NCI-H446 treated with DMSO at 0.1 percent for 48 hours (cell line): ENCODE measurements at places on chromosomes 1 and 21.
A peak's percentile ranks its signal among the peaks of the same experiment; 100 is the strongest.

DNA sequence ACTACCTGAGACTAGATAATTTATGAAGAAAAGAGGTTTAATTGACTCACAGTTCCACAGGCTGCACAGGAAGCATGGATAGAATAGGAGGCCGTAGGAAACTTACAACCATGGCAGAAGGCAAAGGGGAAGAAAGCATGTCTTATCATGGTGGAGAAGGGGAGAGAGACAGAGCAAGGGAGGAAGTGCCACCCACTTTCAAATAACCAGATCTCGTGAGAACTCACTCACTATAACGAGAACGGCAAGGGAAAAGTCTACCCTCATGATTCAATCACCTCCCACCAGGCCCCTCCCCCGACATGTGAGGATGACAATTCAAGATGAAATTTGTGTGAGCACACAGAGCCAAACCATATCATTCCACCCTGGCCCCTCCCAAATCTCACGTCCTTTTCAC lies 4.7 kb upstream of the C21orf91 start:
- DNase-seq, result no peak

GRCh38 chr1:39799770-39800470 lies 11.3 kb upstream of the BMP8B start:
- no peak for DNase-seq

GRCh38 chr1:70504176-70504820 lies 93.2 kb downstream of the CTH start:
- DNase-seq, result peak; percentile 42

DNA sequence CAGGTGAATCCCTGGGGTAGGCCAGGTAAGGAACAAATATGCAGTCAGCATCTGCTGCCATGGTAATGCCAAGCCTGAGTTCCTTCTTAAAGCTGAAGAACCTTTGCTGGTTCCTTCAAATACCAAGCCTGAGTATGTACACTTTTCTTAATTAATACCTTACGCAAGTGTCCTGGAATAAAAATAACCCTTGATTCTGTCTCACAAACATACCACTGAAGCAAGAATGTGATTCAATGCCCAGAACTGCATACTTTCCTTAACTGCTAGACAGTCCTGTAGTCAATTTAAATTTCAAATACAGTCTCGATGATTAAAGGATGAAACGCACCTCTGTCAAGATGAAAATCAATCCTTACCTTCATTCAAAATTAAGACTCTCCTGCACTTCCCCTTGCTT lies 634.0 kb upstream of the CHRM3 start:
- no peak for DNase-seq

DNA sequence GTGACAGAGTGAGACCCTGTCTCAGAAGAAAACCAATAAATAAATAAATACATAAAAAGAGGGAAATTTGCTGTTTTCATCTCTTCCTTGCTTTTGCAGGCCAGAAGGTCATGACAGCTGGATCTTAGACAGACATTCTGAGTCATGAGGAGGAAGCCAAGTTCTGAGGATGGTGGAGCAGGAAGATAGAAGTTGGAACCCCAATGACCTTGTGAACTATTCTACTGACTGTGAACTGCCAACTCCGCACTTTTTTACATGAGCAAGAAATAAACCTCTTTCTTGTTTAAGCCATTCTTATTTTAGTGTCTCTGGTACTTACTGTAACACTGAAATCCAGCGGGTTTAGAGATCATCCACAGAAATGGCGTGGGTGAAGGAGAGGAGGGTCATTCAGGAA lies 8.5 kb downstream of the CD84 start:
- DNase-seq, result no peak

DNA sequence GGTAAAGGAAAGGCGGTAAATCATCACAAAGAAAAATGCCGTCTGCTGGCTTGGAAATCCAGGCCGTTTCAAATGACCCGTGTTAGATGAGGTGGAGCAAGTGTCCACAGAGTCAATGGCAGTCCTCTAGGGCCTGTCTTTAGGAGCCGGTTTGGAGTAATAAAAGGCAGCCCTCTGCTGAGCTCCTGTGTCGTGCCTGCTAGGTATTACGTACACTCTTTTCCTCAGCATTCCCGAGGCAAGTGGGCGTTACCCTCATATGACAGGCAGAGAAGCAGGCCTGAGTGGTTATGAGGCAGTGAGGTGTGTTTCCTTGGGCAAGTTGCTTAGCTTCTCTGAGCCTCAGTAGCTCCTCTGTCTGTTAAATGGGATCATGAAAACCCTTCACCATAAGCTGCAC lies 7.7 kb downstream of the NENF start:
- DNase-seq, result no peak

- no peak for DNase-seq
These were observed 107.4 kb downstream of the LYST start for GRCh38 chr1:235759336-235759735.

- no peak for DNase-seq
These were observed 137.0 kb downstream of the LRRC53 start for GRCh38 chr1:74375376-74375775.

GRCh38 chr1:211583011-211583992 lies 4.3 kb upstream of the SLC30A1 start:
- no peak for DNase-seq

GRCh38 chr1:35845766-35846165 lies 37.2 kb upstream of the AGO1 start:
- DNase-seq, result no peak

GRCh38 chr21:42400525-42400924 lies 3.2 kb upstream of the UBASH3A start:
- DNase-seq, result no peak

- DNase-seq, result no peak
These were observed 245.4 kb upstream of the POU3F1 start for GRCh38 chr1:38291906-38292521.

DNA sequence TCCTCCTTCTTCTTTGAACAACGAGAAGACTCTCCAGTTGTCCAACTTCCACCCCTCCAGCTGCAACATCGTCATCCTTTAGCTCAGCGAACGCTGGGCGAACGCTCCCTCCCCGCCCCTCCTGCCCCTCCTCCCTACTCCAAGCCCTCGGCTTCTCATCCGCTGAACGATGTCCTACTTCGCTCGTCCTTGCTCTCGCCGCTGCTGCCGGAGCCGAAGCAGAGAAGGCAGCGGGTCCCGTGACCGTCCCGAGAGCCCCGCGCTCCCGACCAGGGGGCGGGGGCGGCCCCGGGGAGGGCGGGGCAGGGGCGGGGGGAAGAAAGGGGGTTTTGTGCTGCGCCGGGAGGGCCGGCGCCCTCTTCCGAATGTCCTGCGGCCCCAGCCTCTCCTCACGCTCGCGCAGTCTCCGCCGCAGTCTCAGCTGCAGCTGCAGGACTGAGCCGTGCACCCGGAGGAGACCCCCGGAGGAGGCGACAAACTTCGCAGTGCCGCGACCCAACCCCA lies at the start of gene BCAN:
BCAN (plus strand) TSS at position 357 of the 504 bp plus-strand sequence. CDS start 3,938 bp downstream, outside the sequence.
- DNase-seq, result no peak

DNA sequence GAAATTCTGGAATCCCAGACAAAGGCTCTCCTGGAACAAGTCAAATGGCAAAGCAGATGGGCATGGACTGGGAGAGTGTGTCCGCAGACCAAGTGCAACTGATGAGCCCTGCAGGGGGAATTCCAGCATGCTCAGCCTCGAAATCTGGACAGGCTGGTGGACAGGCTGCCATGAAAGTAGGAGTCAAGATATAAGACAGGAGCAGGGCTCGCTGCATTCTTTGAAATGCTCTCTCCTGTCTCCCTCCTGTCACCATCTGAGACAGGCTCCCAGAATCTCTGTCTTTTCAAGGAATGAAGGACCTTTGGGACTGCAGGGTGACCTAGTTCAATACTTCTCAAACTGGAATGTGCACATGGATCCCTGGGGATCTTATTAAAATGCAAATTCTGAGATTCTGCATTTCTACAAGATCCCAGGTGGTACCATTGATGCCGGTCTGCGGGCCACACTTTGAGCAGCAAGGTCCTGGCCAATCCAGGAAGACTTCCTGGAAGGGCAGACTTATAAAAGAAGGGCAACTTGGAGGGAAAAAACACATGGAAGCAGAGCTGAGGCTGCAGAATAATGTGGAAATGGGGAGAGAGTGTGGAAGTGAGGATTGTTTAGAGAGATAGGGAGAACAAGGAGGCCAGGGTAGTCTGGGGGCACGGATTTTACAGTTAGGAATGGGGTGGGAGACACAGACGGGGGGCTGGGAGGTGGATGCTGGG lies 29.8 kb downstream of the TNNT2 start:
- no peak for DNase-seq

DNA sequence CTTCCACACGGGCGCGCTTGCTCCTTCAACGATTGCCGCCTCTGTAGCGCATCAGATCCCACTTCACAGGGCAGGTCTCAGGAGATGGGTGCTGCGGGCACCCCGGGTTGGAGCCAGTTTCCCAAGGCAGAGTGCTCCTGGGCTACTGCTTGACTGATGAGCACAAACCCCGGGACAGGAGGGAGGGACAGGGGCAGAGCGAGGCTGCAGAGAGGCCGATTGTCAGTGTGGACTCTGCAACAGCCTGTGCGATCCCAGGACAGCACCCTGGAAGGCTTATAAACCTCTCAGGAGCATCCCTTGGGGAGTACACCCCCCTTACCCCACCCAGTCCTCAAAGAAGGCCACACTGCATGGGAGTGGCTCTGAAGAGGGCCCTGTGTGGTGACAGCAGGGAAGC lies 28.0 kb upstream of the BACE2 start:
- DNase-seq, result no peak

DNA sequence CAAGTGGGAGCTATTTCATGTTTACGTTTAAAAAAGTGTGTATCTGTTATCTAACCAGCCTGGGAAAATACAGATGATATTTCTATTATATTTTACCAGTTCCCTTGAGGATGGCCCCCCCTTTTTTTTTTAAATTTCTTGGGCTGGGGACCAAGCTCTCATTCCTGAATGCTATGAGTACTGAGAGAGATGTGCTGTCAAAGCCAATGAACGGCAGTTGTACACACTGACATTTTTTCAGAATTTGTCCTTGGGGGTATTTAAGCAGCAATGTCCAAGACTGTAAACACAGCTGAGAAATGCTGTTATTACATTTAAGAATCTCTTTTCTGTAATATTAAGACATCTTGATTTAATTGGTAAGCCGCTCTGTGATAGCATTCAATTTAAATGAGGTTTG lies 177.9 kb downstream of the ST6GALNAC3 start:
- no peak for DNase-seq

GRCh38 chr1:164611754-164612642 lies 53.0 kb downstream of the PBX1 start:
- DNase-seq, result peak; percentile 32

GRCh38 chr21:25809013-25809412 lies 74.2 kb downstream of the GABPA start:
- DNase-seq, result no peak

GRCh38 chr1:205318231-205318991 lies 3.1 kb downstream of the NUAK2 start:
- DNase-seq, result no peak

DNA sequence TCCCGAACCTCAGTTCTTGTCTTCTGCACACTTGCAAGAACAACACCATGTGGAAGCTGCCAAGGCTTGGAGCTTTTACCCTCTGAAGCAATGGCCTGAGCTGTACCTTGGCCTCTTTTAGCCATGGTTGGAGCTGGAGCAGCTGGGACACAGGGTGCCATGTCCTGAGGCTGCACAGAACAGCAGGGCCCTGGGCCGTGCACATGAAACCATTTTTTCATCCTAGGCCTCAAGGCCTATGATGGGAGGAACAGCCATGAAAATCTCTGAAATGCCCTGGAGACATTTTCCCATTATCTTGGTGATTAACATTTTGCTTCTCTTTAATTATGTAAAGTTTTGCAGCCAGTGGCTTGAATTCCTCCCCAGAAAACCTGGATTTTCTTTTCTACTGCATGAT lies 817.8 kb upstream of the CXADR start:
- no peak for DNase-seq

- DNase-seq, result no peak
These were observed 65.6 kb upstream of the EXO1 start for GRCh38 chr1:241782396-241782795.

GRCh38 chr1:29826646-29827045 lies 590.3 kb downstream of the PTPRU start:
- DNase-seq, result no peak

GRCh38 chr1:43337588-43337987 lies at the start of gene MPL:
TSS of gene MPL (plus strand) at chr1:43337818. CDS start at chr1:43337849, 31 bp downstream.
- no peak for DNase-seq

DNA sequence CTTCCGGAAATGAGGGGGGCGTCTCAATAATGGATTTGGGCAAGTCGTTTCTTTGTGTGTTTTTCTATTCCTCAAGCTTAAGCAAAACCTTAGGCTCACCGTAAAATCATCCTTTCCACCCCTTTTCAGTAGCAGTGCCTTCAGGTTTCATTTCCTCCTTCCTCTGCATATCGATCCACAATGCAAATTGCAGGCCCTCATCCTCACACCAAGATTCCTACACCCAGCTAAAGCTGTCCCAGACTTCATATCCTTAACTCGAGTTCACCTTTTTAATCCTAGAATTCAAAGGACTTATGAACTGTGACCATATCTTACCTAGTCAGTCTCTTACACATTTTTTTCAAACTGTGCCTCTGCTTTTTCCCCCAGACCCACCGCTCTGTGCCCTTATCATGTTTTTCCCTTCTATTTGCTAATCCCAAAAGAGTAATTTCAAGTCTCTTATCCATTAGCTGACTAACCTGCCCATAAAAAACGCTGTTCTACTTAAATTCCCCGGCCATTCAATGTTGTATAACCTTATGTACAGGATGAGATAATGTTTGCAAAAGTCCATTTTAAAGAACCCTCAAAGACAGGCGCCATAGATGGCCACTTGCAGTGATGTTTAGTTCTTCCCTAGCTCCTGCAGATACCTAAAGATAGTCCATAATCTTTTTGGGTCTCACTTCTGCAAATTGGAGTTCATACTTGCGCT lies 1.5 kb downstream of the AKIRIN1 start:
- no peak for DNase-seq
